Tibial nerve (tissue), 4 donors: ENCODE measurements at places on chromosomes 11 and 22. TPM values are rescaled to one million over a fixed set of nuclear protein-coding genes. Genes with fewer than 3 reads are reported as not detected.
A peak's percentile ranks its signal among the peaks of the same experiment; 100 is the strongest.

- no peak for DNase-seq
These were observed 81.7 kb downstream of the SWAP70 start for GRCh38 chr11:9745411-9746211.

PVALB gene
- total RNA-seq: not detected

DNA sequence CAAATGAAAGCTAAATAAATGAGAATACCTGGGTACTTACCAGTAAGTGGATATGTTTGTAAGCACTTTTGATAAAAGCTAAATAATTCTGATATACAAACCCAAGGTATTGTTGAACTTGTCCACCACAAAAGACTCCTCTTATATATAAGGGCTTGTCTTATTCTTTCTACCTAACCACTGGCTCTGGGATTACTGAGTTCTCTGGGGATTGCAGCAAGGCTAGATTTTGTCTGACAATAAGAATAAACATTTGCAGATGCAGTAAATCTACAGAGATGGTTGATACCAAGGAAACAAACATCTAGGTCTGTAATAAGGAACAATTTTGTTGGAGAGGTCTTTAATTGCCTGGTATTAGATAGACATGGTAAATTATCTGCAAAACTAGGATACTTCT, at the start of gene OR51A4:
Gene OR51A4, minus strand, starts transcription at position 101 of the 400 bp plus-strand sequence. CDS start 505 bp downstream, outside the sequence.
- no peak for DNase-seq

DNA sequence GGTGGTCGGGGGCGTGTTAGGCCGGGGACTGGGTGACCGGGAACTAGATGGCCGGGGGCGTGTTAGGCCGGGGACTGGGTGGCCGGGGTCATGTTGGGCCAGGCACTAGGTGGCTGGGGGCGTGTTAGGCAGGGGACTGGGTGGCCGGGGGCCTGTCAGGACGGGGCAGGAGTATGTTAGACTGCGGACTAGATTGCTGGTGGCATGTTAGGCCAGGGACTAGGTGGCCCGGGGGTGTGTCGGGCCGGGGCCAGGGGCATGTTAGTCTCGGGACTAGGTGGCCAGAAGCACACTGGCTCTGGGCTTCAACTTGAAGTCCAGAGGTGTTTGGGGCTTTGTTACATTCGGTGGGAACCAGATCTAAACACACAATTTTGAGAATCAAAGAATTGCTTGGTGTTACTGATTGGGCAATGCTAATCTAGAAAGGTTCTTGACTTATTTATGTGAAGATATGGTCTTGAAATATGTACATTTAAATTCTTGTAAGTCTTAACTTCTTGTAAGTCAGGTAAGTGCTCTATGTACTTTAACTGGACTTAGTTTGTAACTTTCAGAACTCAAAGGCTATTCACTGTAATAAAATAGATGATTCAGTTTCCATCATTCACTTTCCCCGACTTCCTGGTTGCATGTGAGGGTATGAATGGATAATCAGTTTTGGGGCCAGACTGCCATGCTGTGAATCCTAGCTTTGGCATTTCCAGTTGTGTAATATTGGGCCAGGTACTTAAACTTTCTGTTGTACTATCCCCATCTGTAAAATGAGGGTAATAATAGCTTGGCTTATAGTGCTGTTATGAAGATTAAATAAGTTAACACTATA, 1.1 kb downstream of the EXT2 start:
- no peak for DNase-seq

GRCh38 chr22:42901790-42902508, 44.9 kb upstream of the ARFGAP3 start:
- DNase-seq: no peak

- peak; percentile 49 for DNase-seq
These were observed 13.9 kb downstream of the OTUB1 start for GRCh38 chr11:64000026-64000739.

DNA sequence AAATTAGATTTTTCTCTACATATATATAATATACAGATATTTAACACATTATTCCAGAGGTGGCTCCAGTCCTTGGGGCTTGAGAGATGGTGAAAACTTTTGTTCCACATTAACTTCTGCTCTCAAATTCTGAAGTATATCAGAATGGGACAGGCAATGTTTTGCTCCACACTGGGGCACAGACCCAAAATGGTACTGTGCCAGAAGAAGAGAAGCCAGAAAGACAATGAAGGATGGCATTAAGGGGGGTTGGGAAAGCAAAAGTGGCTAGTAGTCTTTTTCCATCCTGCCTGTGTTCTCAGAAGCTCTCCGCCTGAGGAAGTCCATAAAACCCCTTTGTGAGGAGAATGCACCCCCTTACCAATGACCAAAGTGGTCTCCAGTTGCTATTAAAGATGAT, 40.1 kb downstream of the OSBP start:
- no peak for DNase-seq

HTR3B gene
- total RNA-seq: not detected

- DNase-seq: peak; percentile 75
These were observed 1.2 kb upstream of the TYMP start for GRCh38 chr22:50530877-50531545.

DNA sequence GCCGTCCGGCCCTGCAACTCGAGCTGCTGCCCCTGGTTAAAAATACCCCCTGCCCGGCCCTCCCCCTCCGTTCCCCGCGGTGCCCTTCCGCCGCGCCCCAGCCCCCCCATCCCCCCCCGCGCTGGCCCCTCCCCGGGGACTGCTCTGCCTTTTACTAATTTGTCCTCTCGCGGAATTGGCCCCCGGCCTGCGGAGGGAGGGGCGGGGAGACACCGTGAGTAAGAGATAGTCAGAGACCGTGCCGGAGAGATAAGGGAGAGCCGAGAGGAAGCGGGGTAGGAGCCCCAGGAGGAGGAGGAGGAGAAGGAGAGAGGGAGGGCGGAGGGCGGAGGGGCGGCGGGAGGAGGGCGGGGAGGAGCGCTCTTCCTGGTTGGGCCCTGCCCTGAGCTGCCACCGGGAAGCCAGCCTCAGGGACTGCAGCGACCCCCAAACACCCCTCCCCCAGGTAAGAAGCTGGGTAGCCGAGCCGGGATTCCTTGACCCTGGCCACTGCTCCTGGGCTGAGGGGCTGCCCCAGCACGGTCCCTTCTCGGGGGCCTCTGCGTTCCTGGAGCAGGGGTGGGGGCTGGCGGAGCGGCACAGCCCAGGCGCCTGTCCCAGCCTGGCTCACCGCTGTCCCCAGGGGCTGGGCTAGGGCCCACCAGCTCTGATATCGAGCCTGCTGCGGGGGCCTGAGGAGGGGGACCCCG, at the start of gene CAPN1:
Gene CAPN1, plus strand, starts transcription at position 360 of the 689 bp plus-strand sequence. CDS start 774 bp downstream, outside the sequence.
- peak; percentile 54 for DNase-seq

ZNF280B gene
- total RNA-seq: 0.44 TPM

PKDREJ gene
- under 0.01 TPM for total RNA-seq

OR4D5 gene
- not detected for total RNA-seq

- peak; percentile 58 for DNase-seq
These were observed 2.1 kb downstream of the METTL15 start for GRCh38 chr11:28110108-28110820.

DNA sequence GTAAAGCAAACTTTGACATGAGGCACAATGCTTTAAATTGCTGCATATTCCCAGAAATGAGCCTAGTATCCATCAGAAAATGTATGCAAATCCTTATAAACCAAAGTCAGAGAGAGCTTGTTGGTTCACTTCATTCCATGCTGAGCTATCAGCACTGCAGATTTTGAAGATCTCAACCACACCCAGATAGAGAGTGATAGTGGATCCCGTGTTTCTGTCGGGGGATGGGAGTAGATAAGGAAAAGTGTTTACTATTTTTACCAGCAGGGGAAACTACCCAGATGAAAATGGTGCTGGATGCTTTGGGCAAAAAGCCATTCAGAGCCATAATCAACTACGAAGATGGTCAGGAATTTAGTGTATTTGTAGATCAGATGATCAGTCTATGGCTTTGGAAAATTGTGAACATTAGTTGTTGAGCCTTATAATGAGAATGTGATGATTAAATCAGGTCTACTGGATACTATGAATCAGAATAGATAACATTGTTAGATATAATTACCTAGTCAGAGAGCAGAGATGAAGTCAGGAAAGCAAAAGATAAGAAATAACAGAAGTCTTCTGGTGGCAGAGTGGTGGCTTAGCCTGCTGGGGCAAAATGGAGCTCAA, 10.8 kb downstream of the OR51B6 start:
- no peak for DNase-seq

DNA sequence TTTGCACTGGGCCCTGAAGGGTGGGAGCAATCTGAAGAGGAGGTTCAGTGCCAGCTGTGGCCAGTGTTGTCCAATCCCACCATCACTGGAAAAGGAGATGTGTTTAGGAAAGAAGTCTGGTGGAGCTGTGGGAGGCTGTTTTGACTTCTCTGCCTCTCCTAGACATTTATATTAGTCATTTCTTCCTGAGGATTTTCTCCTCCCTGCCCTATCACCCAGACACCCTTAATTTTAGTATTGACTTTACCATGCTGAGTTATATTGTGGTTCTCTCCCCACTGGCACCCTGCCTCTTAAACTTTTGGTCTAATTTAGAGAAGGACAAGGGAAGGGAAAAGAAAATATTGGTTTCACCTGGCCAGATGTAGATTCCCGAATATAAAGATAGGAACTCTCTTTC, 159.1 kb downstream of the WNT11 start:
- DNase-seq: no peak

POU2AF3 gene
- 4.4 TPM for total RNA-seq

MUC6 gene
- total RNA-seq: not detected

DNA sequence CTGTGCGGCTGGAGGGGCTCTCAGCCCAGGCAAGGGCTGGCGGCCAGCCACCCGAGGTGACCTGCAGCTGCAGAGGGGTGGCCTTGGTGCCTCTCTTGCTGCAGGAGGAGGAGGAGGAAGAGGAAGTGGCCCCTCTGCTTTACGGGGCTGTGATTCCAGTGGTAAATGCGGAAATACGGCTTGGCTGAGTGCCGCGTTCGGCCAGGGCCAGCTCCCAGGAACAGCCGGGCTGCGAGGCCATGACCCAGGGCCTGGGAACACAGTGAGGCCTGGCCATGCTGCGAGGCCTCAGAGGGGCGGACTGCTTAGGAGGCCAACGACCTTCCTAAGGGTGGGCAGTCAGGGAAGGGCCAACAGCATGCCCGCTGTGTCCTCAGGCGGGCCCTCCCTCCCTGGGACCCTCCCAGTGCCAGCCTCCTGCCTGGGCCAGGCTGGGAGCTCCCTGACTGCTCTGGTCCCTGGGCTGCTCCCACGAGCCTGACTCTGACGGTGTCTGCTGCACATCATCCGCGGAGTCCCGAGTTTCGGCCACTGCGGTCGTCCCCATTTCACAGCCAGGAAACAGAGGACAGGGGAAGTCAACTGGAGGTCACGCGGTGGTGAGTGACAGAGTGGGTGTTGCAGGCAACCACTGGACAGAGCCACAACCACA, 20.8 kb upstream of the PPARA start:
- no peak for DNase-seq

DNA sequence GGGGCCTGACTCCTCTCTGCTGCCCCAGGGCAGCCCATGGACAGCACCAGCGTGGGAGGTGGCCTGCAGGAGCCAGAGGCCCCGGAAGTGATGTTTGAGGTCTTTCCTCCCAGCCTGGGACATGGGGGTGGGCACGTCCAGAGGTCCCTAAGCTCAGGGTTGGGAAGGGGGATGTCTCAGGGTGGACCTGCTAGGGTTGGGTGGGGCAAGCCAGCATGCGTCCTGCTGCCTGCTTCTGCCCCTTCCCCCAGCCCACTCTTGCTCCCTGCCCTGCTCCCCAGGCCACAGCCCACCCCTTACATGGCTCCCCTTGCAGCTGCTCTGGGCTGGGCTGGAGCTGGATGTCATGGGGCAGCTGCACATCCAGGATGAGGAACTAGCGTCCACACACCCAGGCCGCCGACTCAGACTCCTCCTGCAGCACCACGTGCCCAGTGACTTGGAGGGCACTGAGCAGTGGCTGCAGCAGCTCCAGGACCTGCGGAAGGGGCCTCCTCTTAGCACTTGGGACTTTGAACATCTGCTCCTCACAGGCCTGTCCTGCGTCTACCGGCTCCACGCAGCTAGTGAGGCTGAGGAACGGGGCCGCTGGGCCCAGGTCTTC, 1.3 kb downstream of the FAM180B start:
- DNase-seq: peak; percentile 43

GRCh38 chr11:117997823-117998579, 11.8 kb downstream of the IL10RA start:
- no peak for DNase-seq

GRCh38 chr11:64971421-64972233, at the start of gene MAJIN:
Gene MAJIN, minus strand, starts transcription at chr11:64972108. Its CDS starts 12,703 bp downstream, at chr11:64959405.
- no peak for DNase-seq

GRCh38 chr11:32427616-32427934, 7.8 kb downstream of the WT1 start:
- no peak for DNase-seq

GRCh38 chr22:17239156-17239701, 20.0 kb upstream of the ADA2 start:
- no peak for DNase-seq

DNA sequence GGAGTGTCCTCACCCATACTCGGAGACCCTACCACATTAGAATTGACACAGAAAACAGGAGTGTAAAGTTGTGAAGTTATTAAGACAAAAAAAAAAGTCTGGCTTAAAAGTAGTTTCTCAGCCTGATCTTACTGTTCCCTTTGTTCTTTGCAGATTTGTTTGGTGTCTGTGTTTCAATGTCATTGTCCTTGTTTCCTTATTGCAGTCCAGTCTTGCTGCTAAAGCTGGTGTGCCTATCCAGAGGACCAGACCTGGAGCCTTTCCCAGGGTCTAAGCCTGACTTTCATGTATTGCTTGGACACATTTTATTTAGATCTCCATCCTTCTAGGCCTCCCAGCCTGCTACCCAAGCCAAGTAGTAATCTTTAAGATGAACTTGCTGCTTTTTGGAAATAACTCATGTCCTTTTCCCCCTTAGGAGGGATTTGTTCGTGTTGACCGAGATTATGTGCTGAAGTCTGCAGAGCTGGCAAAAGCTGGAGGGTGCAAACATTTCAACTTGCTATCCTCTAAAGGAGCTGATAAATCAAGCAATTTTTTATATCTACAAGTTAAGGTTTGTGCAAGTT, 11.3 kb upstream of the PRMT3 start:
- DNase-seq: no peak

DNA sequence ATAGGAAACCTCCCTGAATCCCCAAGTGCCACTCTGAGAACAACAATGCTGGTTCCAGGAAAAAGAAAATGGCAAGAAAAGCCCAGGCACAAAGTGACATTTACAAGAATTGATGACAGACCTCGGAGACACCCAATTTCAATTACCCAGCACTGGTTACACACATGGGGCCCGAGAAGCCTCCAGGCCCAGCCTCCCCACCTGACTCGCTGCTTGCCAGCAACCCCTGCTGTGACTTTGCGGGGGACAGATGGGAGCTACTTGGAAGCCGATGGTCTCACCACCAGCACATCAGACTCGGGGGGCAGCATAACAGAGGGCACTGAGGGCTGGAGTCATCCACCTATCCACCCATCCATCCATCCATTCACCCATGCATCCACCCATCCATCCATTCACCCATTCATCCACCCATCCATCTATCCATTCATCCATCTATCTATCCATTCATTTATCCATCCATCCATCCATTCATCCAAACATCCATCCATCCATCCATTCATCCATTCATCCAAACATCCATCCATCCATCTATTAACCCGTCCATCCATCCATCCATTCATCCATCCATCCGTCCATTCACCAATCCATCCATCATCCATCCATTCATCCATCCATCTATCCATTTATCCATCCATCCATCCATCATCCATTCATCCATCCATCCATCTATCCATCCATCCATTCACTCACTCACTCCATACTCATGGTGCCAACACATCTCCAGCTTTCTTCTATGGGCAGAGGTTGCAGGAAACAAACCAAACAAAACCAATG, 567.6 kb downstream of the BRD1 start:
- DNase-seq: no peak

GRCh38 chr11:83092488-83093384, 21.0 kb upstream of the RAB30 start:
- DNase-seq: no peak

GLYATL2 gene
- total RNA-seq: not detected
